Keratinocyte (primary cell): ENCODE measurements at places on chromosomes 13 and 19.
A peak's percentile ranks its signal among the peaks of the same experiment; 100 is the strongest.

DNA sequence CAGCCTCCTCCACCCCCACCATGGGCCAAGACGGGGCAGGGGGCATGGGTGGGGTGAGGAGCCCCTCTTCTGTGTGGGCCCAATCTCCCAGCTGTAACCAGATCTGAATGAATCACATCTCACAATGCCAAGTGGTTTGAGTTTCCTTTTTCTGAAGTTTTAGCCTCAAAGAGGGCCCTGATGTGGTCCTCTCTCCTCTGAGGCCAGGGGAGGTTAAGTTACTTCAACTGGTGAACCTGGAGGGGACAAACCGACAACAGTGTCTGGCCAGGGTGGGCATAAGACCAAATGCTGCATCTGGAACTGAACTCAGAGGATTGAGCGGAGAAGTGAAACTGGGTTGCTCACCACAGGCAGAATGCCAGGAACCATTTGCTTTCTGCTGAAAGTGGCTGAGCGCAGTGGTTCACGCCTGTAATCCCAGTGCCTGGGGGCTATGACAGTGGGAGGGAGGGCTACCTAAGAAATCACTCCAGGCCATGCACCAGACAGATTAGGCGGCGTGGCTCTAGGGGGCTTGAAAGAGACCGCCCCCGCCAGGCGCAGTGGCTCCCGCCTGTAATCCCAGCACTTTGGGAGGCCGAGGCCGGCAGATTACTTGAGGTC lies 15.4 kb upstream of the IRGC start:
- peak; percentile 48 for DNase-seq

DNA sequence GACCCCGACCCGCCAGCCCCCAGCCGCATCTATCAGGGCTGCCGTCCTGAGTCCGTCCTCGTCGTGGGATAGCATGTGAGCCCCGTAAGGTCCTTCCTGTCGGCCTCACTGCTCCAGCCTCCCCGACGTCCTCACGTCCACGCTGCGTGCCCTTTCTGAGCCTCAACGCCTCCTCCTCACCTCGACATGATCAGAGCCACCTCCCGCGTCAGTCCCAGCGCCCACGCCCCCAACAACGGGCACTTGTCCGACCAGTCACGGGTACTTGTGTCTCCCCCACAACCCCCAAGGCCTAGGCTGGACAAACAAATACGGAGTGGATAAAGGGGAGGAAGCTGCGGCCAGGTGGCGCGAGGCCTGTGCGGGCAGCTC lies 665 bp downstream of the ZNF497 start:
- DNase-seq: no peak

- DNase-seq: no peak
Measured at GRCh38 chr13:42631181-42631580, 57.2 kb downstream of the TNFSF11 start.

GRCh38 chr13:114025714-114026431 lies 52.0 kb upstream of the C13orf46 start:
- no peak for DNase-seq

DNA sequence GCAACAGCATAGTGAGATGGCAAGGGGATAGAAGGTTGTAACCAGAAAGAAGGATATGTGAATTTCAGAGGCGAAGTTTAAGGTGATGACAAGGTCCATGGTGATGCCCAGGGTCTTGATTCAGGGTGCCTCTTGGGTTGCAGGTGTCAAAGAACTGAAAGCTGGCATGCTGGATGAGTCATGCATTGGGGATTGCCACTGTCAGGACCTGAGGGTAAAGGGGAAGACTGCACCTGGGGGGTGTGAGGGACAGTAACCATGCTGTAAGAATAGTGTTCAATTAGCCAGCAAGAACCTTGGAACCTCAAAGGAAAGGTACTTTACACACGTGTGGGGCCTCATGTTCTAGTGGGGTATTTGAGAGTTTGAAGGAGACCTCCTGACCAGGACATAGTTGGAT lies 279.6 kb downstream of the SLC7A1 start:
- DNase-seq: no peak

GRCh38 chr19:2145831-2146241 lies 5.5 kb downstream of the AP3D1 start:
- DNase-seq: no peak

DNA sequence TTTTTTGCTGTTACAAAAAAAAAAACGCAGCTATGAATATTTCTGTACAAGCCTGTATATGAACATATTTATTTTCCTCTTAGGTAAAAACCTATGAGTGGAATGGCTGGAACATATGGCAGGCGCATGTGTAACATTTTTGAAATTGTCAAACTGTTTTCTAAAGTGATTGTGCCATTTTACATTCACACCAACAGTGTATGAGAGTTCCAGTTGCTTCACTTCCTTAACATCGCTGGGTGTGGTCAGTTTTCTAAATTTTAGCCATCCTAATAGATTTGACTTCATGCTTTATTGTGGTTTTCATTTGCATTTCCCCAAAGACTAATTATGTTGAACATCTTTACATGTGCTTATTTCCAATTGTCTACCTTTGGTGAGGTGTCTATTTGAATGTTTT lies 306.8 kb downstream of the KCNRG start:
- no peak for DNase-seq

DNA sequence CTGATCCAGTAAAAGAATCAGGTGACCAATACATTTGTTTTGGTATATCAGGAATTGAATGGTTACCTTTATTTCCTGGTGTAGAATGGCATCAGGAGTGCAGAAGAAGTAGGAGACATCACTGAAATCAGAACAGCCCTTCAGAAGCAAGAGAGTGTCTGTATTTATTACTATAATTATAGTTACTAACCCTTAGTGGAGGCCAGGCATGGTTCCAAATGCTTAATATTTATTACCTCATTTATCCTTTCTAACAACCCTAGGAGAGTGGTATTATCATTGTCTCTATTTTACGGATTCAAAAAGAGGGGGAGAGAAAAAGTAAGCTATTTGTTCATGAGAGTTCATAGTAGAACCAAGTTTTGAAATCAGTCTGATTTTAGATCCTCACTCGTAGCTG lies 1292.9 kb downstream of the PCDH9 start:
- DNase-seq: no peak

DNA sequence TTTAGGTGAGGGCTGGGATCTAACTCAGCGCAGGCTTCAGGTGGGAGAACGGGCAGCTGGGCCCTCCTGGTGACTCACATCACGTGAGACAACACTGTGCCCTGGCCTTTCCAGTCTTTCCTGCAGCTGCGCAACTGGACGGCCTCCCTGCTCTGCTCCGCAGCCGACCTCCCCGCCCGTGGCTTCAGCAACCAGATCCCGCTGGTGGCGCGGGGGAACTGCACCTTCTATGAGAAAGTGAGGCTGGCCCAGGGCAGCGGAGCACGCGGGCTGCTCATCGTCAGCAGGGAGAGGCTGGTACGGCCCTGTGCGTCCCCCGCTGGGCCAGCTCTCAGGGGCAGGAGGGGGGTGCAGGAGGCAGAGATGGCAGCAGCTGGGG lies 8.8 kb downstream of the SPPL2B start:
- no peak for DNase-seq

DNA sequence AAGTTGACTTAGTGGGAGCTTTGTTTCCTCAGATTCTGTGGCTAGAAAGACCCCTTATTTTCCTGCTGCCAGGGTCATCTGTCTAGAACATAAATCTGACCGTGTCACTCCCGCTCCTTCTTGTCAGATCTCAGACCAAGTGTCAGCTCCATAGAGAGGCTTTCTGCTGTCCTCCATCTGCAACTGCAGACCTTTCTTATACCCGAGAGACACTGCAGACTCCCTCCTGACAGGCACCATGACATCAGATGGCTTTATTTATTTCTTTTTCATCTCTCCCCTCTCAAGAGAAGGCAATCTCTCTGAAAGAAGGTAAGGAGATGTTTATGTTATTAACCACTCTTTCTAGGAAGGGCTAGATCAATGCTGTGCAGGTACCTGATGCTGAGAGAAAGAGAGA lies 726.5 kb downstream of the UQCRFS1 start:
- DNase-seq: no peak

- DNase-seq: no peak
Measured at GRCh38 chr13:30972888-30973377, 40.5 kb downstream of the TEX26 start.

GRCh38 chr19:4374498-4375163 lies 25.7 kb downstream of the SH3GL1 start:
- DNase-seq: no peak

DNA sequence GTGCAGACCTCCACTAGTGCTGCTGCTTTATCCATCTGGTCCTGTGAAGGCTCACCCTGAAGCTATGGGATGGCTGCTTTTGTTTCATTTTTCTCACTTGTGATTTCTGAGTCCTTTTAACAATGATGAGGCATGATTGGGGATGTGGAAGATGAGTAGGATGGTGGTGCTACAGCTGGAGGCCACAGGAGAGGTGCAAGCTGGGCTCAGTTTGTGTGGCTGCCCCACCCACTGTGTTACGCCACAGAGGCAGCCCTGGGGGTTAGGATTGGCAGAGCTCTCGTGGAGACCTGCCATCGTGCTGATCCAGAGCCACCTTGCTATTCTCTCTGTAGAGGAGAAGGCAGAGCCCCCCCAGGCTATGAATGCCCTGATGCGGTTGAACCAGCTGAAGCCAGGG lies 19.6 kb upstream of the QTRT1 start:
- DNase-seq: no peak

DNA sequence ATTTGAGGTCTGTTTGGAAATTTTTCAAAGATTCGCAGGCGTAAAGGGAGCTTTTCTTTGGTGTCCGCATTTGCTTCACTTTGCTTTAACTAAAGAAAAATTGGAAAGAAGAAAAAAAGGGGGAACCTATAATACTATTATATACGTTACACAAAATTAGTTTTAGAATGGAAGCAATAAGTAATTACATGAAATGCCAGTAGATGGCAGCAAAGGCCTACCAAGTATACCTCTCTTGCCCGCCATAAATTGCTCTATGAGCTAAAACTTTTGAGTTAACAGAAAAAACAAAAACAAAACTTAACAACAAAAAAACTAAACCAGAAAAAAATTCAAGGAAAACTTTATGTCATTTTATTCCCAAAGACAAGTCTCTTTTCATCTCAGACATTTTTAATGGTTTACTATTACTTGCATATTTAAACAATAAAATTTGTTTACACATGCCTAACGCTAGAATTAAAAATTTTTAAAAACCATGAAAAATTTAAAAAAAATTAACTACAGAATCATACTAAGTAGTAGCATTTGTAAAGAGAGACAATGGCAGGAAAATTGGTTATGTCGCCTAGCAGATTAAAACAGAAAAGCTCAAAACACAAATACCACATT lies 271.4 kb downstream of the NALCN start:
- no peak for DNase-seq

GRCh38 chr13:34019870-34020269 lies 201.9 kb downstream of the RFC3 start:
- no peak for DNase-seq

DNA sequence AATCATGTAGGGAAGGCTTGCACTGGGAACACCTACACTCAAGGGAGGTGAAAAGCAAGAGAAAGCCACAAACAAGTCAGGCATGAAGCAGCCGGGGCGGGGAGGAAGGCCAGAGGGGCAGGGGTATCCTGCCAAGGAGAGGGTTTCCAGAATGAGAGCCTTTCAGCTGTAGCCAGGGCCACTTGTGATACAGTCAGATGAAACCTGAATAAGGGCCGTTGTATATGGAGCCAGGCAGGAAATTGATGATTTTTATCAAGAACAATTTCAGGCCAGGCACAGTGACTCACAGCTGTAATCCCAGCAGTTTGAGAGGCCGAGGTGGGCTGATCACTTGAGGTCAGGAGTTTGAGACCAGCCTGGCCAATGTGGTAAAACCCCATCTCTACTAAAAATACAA lies 4.4 kb downstream of the TRPM4 start:
- no peak for DNase-seq

DNA sequence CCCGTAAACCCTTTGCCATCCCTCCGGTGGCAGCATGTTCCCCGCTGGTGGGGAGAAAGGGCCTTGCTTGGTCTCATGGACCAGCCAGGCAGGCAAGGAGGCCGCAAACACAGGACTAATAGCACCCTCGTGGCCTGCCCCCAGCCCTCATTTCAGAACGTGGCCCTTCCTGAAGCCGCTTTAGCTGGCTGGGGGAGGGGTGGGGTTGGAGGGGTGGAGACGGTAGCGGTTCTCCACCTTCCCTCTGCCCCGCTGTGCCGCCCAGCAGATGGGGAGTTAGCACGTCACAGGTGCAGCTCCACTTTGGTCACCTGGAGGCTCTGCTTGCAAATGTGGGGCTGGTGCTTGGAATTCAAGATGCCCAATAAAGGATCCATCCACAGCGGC lies 59.3 kb upstream of the URI1 start:
- DNase-seq: no peak

DNA sequence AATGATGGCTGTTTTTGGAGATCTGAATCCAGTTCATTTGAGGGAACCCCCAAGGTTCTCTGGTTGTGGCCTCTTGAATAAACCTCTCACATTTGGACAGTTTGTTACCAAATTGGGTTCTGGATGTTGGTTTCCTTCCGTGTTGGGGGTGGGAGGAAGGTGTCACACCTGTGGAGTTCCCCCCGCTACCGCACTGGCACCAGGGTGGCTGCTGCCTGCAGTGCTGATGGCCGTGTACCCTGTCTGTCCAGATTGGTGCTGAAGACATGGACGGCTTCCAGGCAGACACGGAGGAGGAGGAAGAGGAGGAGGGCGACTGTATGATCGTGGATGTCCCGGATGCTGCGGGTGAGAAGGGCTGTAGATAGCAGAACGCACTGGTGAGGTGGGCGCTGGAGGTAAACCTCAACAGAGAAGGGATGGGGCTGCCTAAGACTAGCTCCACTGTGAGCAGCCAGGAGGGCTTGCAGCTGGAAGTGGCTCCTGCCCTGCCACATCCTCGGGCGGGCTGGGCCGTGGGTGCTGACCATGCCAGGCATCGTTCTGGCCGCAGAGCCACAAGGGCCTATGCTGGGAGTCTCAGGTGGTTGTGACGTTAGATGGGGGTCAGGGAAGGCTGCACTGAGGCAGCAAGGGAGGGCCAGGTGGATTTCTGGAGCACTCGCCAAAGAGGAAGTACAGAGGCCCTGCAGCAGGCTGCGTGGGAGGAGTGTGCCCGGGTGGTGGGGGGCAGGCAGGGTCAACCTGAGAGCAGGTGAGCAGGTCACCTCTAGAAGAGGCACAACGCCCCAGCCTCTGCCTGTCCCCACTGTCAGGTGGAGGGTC lies 15.4 kb downstream of the UBXN6 start:
- DNase-seq: no peak

DNA sequence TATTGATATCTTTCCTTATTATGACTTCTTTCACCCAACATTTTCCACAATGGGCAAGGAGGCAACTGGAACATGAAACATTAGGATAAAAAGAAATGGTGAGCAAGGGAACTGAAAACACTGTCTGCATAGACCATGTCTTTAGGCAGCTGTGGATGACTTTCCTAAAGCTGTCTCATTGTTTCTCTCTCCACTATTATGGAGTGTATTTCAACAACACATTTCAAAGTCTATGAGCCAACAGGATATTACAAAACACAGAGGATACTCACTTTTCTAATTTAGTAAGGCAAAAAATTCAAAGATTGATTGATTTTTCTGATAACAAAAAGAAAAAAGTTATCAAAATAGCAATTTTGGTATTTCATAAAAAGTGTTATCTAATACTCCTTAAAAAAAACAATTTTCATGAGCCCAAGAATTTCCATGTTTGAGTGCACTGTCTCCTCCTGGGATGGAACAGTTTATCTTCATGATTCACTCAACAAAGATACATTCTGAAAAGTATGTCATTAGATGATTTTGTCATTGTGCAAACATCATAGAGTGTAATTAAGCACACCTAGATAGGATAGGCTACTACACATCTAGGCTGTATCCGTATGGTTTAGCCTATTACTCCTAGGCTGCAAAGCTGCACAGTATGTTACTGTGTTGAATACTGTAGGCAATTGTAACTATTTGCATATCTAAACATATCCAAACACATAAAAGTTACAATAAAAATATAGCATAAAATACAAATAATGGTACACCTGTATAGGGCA lies 1568.4 kb downstream of the SLITRK5 start:
- no peak for DNase-seq
